ENCODE measurements at places on chromosomes 3 and 15.
A peak's percentile ranks its signal among the peaks of the same experiment; 100 is the strongest.

GRCh38 chr3:139762302-139762701, 84.5 kb upstream of the NMNAT3 start:
- no peak for DNase-seq

- DNase-seq = no peak
Observed at GRCh38 chr15:78322243-78322642, 17.9 kb upstream of the CRABP1 start.

DNA sequence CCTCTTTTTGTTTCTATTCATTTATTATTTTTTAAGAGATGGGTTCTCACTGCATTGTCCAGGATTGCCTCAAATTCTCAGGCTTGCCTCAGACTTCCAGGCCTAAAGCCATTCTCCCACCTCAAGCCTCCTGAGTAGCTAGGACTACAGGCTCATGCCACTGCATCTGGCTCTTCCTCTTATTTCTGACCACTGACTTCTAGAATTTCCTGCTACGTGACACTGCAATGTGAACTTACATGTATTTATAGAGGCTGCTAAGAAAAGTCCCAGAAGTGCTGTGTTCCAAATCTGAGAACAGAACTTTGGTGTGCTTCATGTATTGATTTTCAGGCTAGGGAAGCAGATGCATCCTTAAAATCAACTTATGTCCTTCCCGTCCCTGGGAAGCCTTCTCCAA, 407.4 kb downstream of the RSL24D1 start:
- DNase-seq = no peak

DNA sequence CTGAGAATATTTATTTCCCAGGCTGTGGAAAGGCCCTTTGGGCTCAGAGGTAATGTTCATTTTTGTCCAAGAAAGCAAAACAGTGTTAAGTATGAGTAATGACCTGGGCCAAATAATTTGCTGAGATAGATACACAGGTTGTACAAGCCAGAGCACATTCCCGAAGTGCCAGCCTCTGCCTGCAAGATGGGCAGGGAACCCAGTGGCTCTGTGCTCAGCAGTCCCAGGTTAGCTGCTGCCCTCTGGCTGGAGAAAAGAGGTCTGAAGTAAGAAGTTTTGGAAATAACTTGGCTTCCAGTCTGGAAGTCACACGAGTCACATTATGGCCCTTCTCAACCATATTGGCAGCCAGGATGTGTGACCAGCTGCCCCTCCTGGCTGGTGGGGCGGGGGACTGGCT, 20.2 kb downstream of the MYZAP start:
- DNase-seq = peak; percentile 36

GRCh38 chr15:50939911-50940310, 31.4 kb downstream of the AP4E1 start:
- no peak for DNase-seq

DNA sequence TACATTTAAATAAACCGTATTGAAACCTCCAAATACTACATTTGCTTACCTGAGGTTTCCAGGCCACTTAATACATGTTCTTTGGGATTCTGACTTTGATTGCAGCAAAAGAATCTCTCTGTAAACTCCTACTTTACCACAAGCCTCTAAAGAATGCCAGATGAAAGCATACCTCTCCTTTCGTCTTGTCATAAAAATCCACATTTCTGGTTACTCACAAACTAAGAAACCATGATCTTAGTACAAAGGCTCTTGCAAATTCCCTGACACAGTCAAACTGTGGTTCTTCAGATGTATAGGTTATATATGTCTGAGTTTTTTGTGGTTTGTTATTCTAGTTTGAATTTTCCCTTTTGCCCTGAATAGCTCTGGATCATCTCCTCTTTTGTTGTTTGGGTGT, 188.4 kb downstream of the RAP2B start:
- DNase-seq = no peak

DNA sequence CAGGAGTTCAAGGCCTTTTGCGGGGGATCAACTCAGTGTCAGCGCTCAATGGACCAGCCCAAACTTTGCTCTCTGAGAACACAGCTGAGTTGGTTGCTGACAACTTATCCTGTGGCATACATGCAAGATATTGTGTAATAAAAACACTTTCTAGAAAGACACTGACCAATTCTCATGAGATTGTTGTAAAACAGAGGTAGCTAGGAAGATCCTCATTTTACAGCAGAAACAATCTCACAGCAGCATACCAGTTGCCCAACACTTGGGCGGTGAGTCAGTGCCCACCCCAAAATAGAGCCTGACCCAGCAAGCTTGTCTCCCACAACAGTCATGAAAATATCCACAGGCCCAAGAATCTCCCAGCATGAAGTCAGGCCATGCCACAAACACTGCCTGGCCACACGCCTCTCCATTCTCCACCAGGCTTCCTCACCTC, 18.2 kb downstream of the KLHL6 start:
- DNase-seq = no peak

- DNase-seq = no peak
Observed at GRCh38 chr15:29135702-29136646, 133.6 kb downstream of the NSMCE3 start.
